T-helper 2 cell (primary cell): ENCODE measurements at places on chromosomes 16 and 17.
A peak's percentile ranks its signal among the peaks of the same experiment; 100 is the strongest.

DNA sequence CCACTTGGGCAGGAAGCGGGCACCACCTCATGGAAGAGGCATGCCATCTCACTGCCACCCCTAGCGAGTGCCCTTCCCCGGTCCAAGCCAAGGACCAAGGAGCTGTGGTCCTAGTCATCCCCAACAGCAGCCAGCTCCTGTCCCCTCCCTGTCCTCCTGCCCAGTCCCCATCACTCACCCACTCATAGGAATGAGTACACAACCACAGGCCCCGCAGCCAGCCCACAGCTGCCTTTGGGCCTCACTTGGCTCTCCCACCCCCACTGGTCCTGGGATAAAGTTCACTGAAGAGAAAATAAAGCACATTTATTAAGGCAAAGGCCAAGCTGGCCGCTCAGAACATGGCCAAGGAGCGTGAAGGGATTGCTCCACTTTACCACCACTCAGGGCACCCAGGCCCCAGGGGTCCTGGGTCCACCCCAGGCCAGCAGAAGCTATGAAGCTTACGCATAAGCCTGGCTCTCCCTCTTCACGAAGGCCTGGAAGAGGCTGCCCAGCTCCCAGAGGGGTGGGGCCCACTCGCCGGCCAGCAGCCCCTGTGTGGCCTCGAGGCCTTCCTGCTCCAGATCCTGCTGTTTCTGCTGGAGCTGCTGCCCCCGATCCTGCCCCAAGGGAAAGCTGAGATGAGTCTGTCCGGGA, 3.6 kb downstream of the SCRN2 start:
- no peak for DNase-seq

GRCh38 chr17:57090560-57091185, 5.6 kb downstream of the AKAP1 start:
- no peak for DNase-seq

- DNase-seq, result no peak
Measured at GRCh38 chr16:48124266-48124665, 31.5 kb downstream of the ABCC12 start.

DNA sequence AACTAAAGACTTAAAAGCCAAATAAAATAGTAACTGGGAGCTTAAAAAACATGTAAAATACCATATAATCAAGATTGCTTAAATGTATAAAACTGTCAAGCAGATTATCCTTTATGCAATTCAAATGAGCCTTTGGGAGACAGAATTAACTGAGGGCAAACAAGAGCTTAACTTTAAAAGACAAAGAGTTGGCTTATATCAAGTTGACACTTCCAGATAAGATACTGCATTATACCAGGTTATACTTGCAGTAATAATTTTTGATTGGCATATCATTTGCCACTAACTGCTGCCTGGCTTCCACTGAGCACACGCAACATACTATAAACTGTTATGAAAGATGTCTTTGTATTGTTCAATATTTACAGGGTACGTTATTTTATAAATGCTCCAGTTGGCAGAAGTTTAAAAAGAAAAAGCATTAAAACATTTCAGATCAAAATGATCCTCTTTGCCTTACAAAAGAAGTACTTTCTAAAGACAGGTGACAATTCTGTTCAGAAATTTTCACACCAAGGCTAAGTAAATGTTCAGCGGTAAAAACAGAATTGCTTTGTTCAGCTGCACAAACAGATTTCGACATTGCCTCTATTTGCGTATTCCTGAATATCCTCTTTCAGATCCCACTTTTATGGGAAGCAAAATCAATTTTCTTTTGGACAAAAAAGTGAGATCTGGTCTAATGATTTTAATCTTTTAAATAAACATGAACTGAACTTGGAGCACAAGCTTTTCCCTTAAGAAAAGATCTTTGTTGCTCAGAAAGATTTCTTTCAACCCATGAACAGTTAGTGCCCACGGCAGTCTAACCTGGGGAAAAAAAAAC, 50.7 kb downstream of the TOX3 start:
- no peak for DNase-seq

GRCh38 chr16:90043526-90043925, 24.3 kb upstream of the DBNDD1 start:
- no peak for DNase-seq

DNA sequence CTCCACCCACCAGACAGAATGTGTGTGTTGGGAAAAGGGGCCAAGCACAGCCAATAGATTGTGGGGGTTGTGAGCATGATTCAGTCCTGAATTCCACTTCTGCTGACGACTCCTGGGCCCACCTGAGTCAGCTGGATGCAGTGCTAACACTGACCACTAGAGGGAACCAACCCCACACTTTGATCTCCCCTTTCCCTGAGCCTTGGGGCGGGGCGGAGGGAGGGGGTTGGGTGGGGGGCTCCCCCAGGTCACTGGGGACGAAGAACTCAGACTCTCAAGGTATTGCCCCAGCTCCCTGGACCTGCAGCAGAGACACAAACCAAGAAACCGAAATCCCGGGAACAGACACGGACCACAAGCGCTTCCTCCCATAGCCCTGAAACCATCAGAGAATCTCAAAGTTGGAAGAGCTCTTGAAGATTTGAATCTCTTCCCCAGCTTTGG, 621 bp upstream of the CSHL1 start:
- peak; percentile 34 for DNase-seq

DNA sequence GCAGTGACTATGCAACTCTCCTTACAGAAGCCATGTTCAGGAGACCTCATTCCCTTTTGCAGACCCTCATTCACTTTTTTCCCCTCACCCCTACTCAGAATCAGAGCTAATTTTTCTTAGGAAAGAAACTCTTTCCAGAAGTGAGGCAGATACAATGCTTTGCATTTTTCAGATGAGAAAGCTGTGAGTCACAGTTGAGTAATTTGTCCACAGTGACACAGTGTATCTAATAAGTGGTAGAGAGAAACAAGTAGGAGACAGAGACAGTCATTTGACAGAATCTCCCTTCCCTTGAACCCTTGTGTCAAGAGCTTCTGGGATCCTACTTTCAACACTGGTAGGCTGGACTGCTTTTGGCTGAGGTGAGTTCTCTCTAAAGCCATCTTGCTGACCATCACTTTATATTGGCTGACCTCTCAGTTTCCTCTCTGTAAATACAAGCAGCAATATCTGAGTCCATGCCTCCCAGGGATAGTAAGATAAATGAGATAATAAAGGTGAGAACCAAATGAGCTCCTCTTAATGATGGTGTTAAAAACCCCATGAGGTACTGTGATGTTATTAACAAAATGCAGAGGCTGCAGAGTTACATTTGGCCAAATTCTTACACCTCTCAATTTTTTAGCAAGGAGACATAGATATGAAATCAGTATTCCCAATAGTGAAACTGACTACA, 130.8 kb downstream of the CA10 start:
- DNase-seq, result peak; percentile 2

GRCh38 chr17:48514477-48514876, 16.3 kb downstream of the HOXB1 start:
- DNase-seq, result no peak

GRCh38 chr17:36545077-36545464, 352 bp downstream of the GGNBP2 start:
- DNase-seq, result no peak

- DNase-seq, result no peak
Measured at GRCh38 chr17:57755480-57756070, 10.5 kb upstream of the CCDC182 start.

DNA sequence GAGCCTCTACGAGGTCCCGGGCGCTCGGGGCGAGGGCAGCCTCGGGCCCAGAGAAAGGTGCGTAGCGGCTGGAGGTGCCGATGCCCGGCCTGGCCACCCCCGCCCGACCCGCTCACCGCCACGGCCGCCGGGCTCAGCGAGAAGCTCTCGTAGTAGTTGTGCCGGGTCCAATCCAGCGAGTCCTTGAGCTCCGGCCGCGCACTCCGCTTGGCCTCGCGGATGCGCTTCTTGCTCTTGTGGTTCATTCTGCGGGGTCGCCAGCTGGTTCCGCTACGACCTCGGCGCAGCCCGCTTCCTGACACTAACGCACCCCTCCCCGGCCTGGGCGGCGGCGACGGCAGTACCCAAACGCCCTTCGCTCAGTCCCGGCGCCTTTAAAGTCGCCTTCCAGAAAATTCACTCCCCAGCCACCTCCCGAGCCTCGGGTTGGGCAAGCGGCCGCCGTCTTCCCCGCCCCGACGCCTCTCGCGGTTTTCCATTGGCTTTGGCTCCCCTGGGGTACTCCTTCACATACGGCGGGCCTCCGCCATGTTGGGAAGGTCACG, at the start of gene JMJD6:
Gene JMJD6 (minus strand): TSS at position 376 of the 545 bp plus-strand sequence. CDS start 131 bp downstream, at position 245.
- DNase-seq, result no peak

- no peak for DNase-seq
Measured at GRCh38 chr16:81627024-81627423, 152.1 kb upstream of the PLCG2 start.

GRCh38 chr16:2366660-2367309, 26.3 kb upstream of the ABCA3 start:
- DNase-seq, result no peak

DNA sequence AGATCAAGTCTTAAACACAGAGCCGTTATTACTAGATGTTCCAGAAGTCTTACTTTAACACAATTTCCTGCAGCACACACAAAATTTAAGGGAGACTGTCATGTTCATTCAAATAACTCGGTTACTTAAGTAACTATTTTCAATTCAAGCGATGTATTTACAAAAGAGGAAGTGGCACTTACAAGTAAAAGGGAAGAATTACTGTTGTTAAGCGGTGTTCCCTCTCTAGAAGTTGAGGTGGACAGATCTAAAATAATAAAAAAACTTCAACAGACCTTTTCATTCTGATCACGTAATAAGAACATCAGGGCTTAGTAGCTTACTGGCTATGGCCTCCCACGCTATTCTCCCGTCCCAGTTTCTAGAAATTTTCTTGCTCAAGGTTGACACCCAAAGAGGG, 26.2 kb upstream of the TXNDC11 start:
- DNase-seq, result no peak

DNA sequence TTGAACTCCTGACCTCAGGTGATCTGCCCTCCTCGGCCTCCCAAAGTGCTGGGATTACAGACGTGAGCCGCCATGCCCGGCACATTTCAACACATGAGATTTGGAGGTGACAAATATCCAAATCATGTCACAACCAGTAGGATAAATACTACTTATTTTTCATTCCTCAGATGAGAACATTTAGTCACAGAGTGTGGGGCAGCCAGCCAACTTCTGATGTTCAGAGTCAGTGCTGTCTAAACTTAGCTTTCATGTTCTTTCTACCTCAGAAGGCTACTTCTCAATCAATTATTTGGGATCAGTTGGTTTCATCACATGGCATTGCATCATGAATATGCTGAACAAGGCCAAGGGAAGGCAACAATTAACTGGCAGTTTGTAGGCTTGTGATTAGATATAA, 134.5 kb downstream of the CDH13 start:
- no peak for DNase-seq

DNA sequence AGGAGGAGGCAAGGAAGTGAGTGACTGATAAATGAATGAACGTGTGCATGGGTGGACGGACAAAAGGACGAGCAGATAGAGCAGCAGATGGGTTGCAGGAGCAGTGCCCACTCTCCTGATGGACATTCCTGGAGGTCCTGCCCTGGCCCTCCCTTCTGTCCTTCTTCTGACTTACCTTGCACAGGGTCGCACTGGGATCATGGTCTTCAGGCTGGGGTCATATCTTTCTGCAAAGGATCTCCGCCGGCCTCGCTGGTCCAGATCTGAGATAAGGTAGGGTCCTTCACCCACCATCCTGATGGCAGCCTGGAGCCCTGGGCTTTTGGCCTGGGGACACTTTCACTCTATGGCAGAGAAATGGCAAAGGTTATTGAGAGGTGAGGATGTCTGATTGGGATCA, 9.7 kb downstream of the ABCC12 start:
- DNase-seq, result no peak

- DNase-seq, result peak; percentile 85
Measured at GRCh38 chr16:11310997-11311561, 29.9 kb upstream of the PRM1 start.

DNA sequence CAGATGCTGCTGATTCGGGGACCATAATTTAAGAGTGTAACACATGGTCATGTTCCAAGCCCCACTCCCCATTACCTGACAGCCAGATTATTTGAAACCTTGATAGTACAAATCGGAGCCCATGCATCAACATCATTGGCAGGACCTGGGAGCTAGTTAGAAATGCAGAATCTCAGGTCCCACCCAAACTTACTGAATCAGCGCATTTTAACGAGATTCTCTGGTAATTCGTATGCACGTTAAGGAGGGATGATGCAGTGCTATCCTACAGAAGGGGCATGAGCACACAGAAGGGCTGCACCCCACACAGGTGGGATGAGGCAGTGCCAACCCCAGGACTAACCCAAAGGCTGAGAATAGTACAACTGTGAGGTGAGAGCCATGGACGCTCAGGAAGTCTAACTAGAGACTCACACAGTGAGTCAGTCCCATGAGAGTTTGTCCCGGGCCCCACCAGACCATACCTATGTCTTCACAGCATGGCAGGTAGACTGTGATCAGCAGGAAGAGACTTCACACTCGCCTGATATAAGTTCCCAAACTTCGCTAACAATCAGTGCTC, 64.9 kb downstream of the ZNF18 start:
- no peak for DNase-seq

GRCh38 chr16:86180244-86180643, 281.3 kb downstream of the IRF8 start:
- no peak for DNase-seq

GRCh38 chr17:58995247-58995940, 111.3 kb downstream of the TRIM37 start:
- no peak for DNase-seq

- no peak for DNase-seq
Measured at GRCh38 chr17:15031975-15032374, 233.2 kb downstream of the PMP22 start.

DNA sequence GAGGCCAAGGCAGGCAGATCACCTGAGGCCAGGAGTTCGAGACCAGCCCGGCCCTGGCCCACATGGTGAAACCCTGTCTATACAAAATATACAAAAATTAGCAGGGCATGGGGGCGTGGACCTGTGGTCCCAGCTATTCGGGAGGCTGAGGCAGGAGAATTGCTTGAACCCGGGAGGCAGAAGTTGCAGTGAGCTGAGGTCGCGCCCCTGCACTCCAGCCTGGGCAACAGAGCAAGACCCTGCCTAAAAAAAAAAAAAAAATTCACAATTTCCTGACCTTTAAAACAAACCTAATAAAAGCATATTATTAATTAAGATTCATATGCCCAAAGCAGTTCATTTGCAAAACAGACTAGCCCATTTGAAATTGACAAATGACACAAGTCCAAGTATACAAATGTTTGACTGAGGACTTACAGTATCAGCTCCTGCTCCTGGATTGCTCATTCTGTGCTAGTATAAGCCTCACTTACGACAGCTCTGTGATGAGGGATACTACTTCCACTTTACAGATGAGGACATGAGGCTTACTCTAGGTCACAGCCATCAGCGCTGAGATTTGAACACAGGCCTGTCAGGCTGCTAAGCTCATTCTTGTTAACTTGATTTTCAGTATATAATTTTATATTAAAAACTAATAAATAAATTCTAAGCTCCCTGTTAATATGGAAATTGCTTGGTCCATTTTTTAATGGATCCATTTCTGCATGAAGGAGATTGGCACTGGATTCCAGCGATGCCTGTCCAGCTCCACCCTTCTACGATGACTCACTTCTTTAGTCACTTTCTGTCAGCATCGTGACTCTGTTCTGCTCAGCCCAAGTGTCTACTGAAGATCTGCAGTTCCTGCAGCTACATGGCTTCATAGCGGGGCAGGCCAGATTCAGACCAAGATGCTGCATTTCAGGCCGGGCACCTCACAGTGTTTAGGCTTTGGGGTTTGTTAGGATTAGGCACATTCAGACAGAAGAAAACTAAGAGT, 88.2 kb downstream of the WDR59 start:
- no peak for DNase-seq
